ENCODE measurements at places on chromosomes 1 and 21.

DNA sequence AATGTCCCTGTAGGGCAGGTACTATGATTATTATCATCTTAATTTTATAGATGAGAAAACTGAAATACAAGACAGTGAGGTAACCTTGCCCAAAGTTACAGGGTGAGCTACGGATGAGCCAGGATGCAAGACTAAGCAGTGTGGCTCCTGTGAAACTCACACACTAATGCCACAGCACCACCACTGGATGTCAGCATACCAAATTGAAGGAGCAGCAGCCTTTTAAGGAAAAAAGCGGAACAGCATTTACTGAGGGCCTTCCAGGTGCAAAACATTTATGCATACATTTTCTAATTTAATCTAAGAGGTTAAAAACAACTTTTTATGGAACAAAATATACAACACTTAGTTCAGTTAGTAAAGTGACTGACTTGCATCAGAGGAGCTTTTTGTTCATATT lies 41.7 kb downstream of the SEC16B start:
- DNase-seq = no peak

DNA sequence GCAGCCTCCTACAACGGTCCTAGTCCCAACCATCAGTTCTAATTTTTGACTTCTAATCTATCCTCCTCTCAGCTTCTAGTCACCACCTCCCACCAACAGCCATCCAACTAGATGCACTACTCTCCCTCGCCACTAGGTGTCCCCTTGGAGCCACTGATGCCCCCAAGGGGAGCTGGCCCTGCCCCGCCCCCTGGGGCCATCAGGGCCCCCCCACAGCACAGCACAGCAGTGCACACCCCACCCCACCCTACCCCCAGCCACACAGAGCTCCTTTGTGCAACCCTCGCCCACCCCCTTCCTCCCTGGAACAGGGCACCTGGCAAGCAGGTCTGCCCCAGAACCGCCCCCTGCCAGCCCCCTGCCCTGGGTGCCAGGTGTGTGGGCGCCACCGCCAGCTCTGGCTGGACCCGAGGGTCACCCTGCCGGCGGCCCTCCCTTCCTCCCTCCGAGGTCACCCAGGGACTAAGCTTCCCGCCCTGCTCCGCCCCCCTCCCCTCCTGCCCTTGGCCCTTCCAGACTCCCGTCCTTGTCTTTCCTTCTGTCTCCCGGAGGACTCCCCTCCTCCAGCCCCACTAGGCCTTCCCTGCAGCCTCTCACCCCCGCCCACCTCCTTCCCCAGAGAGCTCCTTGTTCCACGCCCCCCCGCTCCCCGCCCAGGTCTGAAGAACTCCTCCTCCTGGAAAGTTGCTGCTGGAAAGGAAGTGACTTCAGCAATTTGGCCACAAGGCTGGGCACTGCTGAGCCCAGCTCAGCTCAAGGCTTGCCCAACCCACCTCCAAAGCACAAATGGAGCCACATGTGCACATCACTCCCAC lies 47.0 kb downstream of the AHDC1 start:
- no peak for DNase-seq

GRCh38 chr1:234598974-234599616 lies 10.9 kb downstream of the IRF2BP2 start:
- DNase-seq = no peak

GRCh38 chr1:17273096-17273495 lies 24.2 kb downstream of the PADI3 start:
- no peak for DNase-seq

DNA sequence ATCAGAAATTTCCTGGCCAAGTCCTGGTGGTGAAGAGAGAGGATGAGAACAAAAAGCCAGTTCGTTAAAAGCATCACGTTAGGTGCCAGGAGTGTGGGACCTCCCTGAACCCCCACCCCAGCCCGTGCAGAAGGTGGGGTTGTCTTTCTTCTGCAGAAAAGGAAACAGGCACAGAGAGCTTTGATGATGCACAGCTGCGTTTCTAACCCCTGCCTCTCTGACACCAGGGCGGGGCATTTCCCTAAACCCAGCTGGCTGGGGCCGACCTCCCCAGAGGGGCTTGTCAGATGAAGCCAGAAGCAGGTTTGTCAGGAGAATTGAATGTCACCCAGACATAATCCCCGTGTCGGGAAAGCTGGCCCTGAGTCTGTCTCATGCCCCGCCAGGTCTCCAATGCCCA lies 189.3 kb upstream of the EDN2 start:
- DNase-seq = no peak

DNA sequence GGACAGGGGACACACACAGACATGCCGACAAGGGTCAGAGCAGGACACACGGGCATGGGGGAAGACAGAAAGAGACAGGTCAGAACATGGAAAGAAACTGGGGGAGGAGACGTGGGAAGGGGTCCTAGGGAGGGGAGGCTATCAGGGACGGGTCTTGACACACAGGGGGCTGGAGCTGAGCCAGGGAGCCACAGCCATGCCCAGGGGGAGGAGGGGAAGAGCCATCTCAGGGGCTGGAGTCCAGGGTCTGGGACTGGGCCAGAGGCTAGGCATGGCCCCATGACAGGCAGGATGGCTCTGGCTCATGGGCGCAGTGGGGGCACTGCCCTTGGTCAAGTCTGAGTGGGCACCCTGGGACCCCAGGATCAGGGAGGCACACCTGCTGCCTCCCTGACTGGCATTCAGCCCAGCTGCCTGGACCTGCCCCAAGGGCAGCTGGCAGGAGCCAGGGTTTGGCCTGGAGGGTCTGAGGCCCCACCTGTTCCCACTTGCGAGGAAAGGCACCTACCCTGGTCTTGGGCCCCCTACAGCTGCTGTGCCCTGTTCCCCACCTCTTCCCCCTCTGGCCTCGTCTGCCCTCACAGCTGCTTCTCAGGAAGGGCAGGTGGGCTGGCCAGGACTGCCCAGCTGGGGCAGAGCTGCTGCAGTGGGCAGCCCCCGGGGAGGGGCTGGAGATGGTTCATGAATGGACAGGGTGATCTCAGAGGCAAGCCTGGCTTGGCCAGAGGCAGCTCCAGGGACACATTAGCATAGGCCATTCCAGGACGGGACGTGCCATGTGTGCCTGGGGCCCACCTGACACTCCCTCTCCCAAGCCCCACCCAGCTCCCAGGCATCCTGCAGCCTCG lies 42.9 kb downstream of the HSPG2 start:
- no peak for DNase-seq

DNA sequence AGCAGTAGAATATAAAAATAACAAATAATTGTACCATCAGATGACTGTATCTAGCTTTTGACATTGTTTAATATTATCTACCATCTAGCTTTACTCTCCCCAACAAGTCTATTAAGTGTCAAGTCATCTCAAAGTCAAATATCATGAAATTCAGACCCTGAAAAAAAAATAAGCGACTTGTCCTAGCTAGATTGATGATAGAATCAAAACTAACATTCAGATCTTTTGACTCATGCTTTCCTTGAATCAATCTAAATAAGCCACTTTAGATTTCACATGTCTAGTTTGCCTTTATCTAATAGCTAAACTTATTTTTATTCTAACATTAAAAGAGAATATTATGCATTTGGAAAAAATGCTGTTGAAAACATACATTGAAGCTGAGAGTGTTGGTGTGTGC lies 35.4 kb downstream of the CRB1 start:
- no peak for DNase-seq

GRCh38 chr21:27139526-27139925 lies 172.6 kb upstream of the ADAMTS5 start:
- DNase-seq = no peak

- DNase-seq = no peak
These were observed 64.5 kb upstream of the ATF3 start for GRCh38 chr1:212544110-212544509.
